ENCODE measurements at places on chromosomes 7 and 10. TPM values are rescaled to one million over a fixed set of nuclear protein-coding genes. Genes with fewer than 3 reads are reported as not detected.

DNA sequence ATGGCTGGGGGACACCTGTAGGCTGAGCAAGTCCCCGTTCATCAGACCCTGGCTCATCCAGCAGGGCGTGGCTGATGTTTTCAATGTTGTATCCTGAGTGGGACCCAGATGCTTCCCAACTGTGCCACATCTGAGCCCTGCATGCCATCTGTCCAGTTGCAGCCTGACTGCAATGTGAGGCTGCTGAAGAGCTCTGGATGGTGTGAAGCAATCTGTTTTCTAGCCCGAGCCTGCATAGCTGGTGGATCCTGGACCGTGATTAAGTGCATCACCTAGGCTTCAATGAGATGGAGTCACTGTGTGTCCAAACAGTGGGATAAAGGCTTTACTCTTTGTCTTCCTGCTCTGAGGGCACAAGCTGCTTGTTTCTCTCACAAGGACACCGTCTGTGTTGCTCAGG lies 99.8 kb downstream of the TCF7L2 start:
- no peak for DNase-seq

DNA sequence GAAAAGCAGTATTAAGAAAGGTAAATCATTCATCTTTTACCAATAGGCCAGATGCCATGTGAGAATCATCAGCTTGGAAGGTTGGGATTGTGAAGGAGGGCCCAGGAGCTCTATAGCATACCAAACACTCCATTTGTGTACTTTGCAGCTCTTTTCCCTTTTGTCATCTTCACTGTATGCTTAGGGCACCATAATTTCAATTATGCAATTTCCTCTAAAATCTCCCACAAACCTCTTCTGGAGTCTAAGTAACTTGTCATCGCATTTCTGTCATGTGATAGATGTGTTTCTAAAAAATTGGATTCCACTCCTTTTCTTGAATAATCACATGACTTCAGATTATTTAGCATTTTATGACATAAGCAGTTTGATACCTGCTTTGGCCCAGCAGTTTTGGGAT lies 17.9 kb downstream of the RPP30 start:
- no peak for DNase-seq

DNA sequence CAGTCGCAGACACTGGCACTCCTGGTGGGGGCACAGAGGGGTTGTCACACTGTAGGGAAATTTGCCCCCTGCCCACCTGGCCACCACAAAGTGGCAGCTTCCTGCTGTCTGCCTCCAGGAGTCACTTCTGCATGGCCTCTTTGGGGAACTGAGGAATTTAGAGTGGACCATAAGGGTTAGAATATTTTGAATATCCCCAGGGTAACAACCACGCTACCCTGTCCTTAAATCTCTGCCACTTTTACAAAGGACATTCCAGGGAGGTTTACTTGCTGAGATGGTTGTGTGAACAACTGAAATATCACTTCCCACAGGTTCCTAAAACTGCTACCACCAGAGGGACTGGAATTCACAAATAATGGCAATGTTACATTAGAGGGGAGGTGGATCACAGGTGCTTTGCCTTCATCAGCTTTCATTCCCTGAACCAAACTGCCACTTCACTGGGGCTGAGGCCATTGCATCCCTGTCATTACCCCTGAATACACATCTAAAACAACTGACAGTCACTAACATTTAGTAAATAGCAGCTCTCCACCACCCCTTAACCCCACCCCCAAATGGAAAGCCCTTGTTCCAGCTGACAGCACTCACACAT lies 88.1 kb upstream of the IFRD1 start:
- no peak for DNase-seq

GRCh38 chr10:87661861-87662785 lies 2.4 kb downstream of the PAPSS2 start:
- no peak for DNase-seq

DNA sequence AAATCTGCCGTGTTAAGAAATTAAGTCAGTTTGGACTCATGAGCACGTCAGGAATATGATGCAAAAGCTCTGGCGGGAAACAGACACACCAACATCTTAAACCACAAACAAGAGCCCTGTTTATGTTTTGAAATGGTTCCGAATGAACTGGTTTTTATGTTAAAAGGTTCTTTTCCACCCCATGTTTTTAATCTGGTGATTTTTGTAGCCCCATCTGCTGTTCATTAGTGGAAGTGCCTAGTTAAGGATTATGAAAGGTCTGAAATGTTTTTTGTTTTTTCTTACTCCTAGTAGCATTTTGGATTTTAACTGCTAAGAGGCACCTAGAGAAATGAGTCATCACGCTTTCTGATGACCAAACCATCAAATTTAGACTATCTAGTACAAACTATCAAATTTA lies 404.1 kb upstream of the MKI67 start:
- no peak for DNase-seq

- no peak for DNase-seq
Observed at GRCh38 chr7:47827871-47828270, 120.4 kb downstream of the PKD1L1 start.

- DNase-seq = no peak
Observed at GRCh38 chr10:122173337-122173736, 97.8 kb upstream of the BTBD16 start.

- peak; percentile 83 for DNase-seq
Observed at GRCh38 chr10:103493916-103494877, 692 bp downstream of the NEURL1 start.

GRCh38 chr10:42951486-42952251 lies 125.2 kb upstream of the RET start:
- DNase-seq = peak; percentile 68

DNA sequence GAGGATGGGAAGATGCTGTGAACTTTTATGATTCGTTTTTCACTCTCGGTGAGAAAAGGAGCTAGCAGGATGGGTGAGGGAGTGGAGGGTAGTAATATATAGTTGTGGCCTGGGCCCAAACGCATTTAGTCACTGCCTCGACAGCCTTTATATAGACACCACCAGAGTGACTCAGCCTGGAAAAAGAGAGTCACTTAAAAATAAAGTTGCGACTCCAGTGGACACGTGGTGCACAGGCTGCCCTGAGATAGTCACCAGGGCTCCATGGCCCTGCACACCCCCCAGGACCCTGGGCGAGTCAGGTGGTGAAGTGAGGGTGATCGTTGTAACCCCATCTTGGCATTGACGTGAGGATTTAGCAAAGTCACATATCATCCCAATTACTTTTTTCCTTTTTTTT lies 106.7 kb downstream of the CUX1 start:
- DNase-seq = no peak

DNA sequence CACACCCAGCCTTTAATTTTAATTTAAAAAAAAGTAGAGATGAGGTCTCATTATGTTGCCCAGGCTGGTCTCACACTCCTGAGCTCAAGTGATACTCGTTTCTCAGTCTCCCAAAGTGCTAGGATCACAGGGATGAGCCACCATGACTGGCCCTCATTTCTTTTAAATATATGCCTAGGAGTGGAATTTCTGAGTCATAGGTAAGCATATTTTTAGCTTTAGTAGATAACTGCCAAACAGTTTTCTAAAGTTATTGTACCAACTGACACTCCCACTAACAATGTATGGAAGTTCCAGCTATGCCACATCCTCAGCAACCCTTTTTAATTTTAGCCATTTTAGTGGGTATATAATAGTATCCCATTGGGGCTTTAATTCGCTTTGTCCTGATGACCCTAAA lies 13.8 kb upstream of the PPIF start:
- DNase-seq = no peak

DNA sequence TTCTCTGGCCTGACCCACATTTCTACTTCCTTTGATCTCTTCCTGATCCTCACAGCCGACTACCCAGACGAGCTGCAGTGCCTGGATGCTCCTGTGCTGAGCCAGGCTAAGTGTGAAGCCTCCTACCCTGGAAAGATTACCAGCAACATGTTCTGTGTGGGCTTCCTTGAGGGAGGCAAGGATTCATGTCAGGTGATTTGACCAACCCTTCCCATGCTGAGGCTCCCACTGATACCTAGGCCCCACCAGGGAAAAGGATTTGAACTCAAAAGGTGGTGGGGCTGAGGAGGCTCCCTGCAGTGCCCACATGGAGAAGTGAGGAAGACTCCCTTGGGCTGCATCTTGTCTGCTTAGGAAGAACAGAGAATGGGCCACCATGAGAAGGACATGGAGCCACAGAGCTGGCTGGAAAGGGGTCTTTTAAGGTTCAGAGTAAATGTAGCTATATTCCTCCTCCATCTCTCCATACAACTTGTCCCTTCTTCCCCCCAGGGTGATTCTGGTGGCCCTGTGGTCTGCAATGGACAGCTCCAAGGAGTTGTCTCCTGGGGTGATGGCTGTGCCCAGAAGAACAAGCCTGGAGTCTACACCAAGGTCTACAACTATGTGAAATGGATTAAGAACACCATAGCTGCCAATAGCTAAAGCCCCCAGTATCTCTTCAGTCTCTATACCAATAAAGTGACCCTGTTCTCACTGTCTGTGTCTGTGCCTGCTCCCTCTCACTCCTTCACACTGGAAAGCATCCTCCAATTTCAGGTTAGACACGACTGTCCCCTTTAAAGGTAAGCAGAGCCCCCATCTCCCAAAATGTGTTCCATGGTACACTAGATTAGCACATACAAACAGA lies 3.3 kb downstream of the PRSS1 start:
- DNase-seq = no peak

DNA sequence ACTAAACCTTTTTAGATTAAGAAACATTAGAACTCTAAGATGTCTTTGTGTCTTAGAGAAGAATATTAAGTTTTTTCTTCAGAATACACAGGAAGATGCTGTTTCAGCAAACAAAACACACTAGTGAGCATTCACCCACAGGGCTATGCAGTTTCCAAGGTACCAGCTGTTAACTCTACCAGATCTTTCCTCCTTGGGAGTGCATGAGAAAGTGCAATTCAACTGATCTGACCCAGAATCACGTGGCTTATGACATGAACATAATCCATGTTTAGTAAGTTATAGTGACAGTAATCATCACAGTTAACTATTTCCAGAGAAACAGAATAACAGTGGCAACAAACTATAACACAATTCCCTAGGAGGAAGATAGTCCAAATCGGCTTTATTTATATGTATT lies 270.7 kb downstream of the CACNA2D1 start:
- DNase-seq = no peak

DNA sequence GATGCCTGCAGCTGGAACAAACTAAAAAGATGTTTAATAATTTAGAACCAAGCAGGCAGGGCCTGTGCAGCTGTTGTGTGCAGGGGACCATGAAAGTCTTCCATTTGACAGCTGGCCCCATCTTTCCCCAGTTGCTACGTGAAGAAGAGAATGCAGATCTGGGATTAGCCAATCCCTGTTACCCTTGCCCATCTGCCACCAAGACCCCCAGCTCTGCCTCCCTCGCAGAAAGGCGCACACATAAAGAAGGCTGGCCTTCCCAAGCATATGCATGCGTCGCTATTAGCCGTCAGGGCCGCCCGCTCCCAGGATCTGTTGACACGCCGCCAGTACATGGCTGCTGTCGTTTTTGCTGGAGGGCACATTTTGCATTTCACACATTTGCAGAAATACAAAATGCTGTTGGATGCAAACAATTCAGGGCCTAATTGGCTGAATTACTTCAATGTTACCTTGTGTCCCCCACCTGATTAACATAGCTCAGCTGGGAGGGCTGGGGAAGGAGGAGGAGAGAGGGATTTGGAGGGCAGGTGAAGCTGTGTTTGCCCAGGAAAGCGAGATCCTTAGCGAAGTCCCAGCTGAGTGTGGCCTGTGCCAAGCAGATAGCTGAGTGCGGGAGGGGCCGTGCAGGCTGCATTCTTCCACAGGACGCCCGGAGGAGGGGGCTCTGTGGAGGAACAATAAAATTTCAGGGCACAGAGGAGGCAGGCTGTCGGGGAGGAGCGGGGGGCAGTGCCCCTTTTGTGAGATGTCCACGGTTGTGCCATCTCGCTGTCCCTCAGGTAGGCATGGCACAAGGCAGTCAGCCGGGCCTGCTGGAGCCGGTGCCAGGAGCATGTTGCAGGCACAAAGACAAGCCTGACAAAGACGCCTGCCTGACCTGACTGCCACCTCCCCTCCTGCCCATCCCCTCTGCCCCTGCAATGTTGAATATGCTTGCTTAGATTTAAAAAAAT lies 443.0 kb upstream of the MKI67 start:
- no peak for DNase-seq

GRCh38 chr7:36138209-36138608 lies 14.8 kb upstream of the EEPD1 start:
- no peak for DNase-seq

GRCh38 chr7:29573567-29573966 lies 9.9 kb downstream of the PRR15 start:
- DNase-seq = no peak

- no peak for DNase-seq
Observed at GRCh38 chr10:24777196-24777595, 53.5 kb upstream of the ARHGAP21 start.

DNA sequence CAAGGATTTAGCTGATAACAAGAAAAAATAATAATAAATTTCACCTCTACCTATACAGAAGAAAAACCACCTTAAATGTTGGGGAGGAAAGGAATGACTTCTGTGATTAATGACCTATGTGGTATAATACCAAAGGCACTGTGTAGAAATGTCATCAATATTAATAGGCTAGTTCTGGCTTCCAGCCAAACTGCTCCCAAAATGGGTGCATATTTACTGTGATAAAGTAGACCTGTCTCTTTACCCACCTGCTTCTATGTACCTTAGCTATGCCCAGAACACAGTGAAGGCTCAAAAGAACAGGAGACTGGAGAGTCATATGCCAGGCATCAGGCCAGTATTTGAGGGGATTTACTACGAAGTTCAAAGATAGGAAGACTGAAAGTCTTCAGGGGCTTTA lies 76.0 kb downstream of the ATE1 start:
- no peak for DNase-seq

- DNase-seq = no peak
Observed at GRCh38 chr7:132782777-132783640, 206.7 kb upstream of the PLXNA4 start.

DNA sequence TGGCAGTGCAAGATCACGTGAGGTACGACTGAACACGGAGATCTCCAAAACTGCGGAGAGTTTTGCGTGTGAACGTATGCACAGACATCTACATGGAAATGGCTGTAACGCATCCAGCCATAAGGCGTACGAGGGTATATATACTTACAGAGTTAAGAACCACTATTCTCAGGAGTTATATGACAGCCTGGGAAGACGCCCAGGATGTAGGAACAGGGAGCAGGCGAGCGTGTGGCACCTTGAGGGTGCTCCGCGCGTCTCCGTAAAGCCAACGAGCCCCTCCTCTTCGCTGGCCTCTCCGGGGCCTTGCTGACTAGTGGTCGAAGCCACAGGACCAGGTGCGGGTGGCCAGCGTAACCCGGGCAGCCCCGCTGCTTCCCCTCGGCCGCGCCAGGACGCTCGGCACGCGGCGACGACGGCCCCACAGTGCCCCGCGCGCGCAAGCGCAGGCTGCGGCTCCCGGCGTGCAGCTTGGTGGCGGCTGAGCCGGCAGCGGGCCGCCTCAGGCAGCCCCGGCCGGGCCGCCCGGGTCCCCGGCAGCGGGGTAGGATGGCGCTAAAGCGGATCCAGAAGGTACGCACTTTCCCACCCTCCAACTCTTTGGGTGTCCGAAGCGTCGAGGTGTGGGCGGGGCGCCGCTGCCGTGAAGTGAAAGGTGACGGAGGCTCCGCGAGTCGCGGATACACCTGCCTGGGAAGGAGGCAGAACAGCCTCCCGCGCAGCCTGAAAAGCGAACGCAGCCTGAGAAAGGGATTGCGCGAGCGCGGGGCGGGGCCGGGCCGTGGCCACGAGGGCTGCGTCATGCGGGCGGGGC lies at the start of gene UBE2D4:
Gene UBE2D4, plus strand, starts transcription at position 453 of the 814 bp plus-strand sequence. Its CDS starts 97 bp downstream, at position 550.
- DNase-seq = peak; percentile 95

HPS1 gene
- total RNA-seq = 38.7 TPM

EPO gene
- total RNA-seq = 3.8 TPM

HOXA7 gene
- total RNA-seq = not detected

TUBB8 gene
- total RNA-seq = 0.09 TPM

C10orf67 gene
- 0.16 TPM for total RNA-seq

GNG11 gene
- total RNA-seq = 4.8 TPM

DRGX gene
- total RNA-seq = not detected

AKR1C2 gene
- total RNA-seq = 3.2 TPM

KIAA1549 gene
- total RNA-seq = 7.4 TPM

PNLIPRP3 gene
- total RNA-seq = 0.32 TPM

UNCX gene
- total RNA-seq = not detected
